ENCODE measurements at places on chromosomes 7 and 10.

DNA sequence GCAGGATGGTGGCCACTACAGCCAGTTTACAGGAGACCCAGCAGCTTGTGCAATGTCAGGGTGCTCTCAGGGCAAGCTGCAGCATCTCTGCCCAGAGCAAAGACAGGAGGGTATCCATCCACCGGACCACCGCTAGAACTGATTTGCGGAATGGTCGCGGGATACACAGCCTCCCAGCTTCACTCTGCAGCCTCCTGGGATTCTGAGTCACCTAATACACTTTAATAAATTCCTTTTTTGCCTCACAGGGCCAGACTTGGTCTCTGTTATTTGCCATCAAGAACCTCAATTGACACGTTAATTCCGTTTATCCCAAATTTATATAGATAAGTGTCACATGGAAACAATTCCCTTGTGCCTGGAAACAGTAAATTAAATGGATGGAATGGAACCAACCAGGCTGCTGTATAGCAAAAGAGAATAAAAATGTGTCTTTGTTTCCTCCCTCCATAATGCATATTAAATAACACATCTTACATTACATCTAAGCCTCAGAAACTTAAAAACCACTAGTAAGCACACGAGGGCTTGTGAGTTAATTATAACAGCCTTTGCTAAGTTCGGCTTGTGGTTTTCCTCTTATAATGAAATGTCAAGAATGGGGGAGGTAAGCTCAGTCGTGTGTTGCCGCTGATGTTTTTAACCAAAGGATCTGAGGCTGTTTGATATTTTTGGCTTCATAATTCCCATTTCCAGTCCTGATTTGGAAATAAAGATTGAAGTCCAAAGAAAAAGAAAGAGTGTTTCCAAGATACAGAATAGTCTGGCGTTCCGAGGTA is 52.1 kb downstream of the ADRB1 start:
- no peak for DNase-seq

DNA sequence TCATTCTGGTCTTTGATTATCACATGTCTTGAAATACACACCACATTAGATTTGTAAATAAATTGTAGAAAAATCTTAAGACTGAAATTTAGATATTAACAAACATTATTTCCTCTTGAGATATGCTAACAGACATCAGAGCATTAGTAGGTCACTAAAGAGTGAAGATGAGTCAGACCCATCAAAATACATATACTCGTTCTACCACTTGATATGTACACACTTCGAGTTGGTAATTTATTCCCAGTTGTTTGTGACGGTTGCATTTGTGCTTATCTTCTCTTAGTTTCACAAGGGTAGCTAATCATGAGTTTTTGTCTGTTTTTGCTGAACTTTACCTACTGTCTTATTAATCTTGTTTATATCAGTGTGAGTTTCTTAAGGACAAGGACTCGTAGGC is 383.4 kb downstream of the AUTS2 start:
- DNase-seq = no peak

DNA sequence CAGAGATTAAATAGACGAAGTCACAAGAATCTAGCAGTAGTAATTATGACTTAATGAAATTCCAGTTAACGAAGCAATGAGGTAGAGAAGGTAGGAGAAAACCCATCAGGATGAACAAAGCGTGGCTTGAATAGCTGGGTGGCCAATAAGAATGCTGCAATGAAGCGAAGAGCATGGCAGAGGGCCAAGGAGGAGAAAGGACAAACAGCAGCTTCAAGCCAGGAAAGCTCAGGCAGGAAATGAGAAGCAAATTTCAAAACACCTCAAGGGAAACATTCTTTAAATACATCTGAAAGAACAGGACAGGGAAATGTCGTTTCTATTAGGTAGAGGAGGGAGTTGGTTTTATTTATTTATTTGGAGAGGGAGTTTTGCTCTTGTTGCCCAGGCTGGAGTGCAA is 122.5 kb downstream of the KIAA1217 start:
- no peak for DNase-seq

GRCh38 chr7:44306606-44307005 is 18.8 kb downstream of the CAMK2B start:
- no peak for DNase-seq

DNA sequence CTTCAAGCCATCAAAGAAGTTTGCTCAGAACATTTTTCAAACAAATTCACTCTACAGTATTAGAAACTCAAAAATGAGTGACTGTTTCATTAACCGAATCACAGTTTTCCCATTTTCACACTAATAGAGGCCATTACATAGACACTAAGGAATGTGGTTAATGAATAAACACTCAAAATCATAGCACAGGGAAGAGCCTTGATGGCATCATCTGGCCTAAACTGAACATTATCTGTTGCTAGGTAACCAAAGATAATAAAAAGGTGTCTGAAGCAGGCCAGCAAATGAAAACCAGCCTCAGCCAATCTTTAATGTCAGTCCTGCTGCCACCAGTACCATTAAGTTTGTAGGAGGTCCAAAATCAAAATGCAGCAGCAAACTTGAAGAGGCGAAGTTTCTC is 492.4 kb upstream of the STEAP1 start:
- no peak for DNase-seq
